ENCODE measurements at places on chromosomes 16 and 17. TPM values are rescaled to one million over a fixed set of nuclear protein-coding genes. Genes with fewer than 3 reads are reported as not detected.

The HOXB8 gene
- 1.9 TPM for total RNA-seq

The CANT1 gene
- 37.5 TPM for total RNA-seq

The USP43 gene
- total RNA-seq = not detected

The COG1 gene
- 36.0 TPM for total RNA-seq

The NOXO1 gene
- total RNA-seq = not detected

The PIK3R6 gene
- 1.3 TPM for total RNA-seq

The PRRT2 gene
- 30.6 TPM for total RNA-seq

The TPSG1 gene
- total RNA-seq = 0.81 TPM

The PLA2G10 gene
- total RNA-seq = not detected

The MVD gene
- 26.0 TPM for total RNA-seq

The CD300C gene
- 2.9 TPM for total RNA-seq

The UMOD gene
- not detected for total RNA-seq

The TLCD3B gene
- total RNA-seq = not detected

The MTHFSD gene
- total RNA-seq = 23.1 TPM

The BANP gene
- 25.5 TPM for total RNA-seq

The FGF11 gene
- 1.2 TPM for total RNA-seq

DNA sequence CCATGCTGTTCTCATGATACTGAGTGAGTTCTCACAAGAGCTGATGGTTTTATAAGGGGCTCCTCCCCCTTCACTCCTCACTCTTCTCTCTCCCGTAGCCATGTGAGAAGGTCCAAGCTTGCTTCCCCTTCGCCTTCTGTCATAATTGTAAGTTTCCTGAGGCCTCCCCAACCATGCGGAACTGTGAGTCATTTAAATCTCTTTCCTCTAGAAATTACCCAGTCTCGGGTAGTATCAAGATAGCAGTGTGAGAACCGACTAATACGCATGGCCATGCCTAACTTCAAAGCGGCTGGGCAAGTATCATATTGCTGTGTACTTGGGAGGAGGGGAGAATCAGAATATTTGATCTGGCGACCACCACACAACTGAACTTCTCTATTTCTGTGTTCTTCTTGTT lies 88.3 kb downstream of the PRKCB start:
- H3K27me3 ChIP-seq = no peaks in the 10 kb centered on the region
- no peaks in the 10 kb centered on the region for H3K36me3 ChIP-seq
- no peak overlapping the region for H3K27ac ChIP-seq
- H3K4me1 ChIP-seq = no peaks in the 10 kb centered on the region
- DNase-seq = no peak
- no peak overlapping the region for H3K4me3 ChIP-seq

GRCh38 chr17:13008461-13008860 lies 9.4 kb downstream of the ELAC2 start:
- DNase-seq = no peak
- peaks cover 8% of the 10 kb centered on the region for H3K36me3 ChIP-seq
- no peaks in the 10 kb centered on the region for H3K4me1 ChIP-seq
- H3K27me3 ChIP-seq = no peaks in the 10 kb centered on the region
- no peak overlapping the region for H3K4me3 ChIP-seq

GRCh38 chr16:57000271-57001025 lies 11.1 kb downstream of the NLRC5 start:
- no peak overlapping the region for H3K4me3 ChIP-seq
- peak; percentile 92 for DNase-seq
- H3K4me1 ChIP-seq = no peaks in the 10 kb centered on the region
- no peaks in the 10 kb centered on the region for H3K36me3 ChIP-seq

- H3K27me3 ChIP-seq = no peaks in the 10 kb centered on the region
- no peak overlapping the region for H3K4me3 ChIP-seq
- H3K4me1 ChIP-seq = no peaks in the 10 kb centered on the region
- H3K27ac ChIP-seq = no peak overlapping the region
- no peak for DNase-seq
- H3K36me3 ChIP-seq = no peaks in the 10 kb centered on the region
Observed at GRCh38 chr17:64412944-64413381, 22.3 kb upstream of the PECAM1 start.

DNA sequence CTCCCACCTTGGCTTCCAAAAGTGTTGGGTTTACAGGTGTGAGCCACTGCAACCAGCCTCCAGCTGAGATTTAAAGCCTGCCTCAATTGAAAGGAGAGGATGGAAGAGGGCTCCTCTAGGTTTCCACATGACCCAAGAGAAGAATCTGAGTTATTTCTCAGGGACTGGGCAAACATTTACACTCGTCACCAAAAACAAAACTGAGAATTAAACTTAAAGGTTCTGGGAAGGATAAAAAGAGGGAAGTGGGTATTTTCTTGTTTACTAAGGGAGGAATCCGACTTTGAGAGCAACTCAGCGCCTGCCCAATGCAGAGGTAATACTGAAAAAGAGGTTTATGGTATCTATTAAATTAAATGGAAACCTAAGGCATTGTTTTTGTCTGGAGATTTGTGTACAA lies 13.3 kb downstream of the HOXB1 start:
- DNase-seq = no peak
- H3K36me3 ChIP-seq = no peaks in the 10 kb centered on the region
- no peaks in the 10 kb centered on the region for H3K4me1 ChIP-seq
- H3K27me3 ChIP-seq = no peaks in the 10 kb centered on the region
- H3K4me3 ChIP-seq = no peak overlapping the region

GRCh38 chr16:81521141-81521626 lies 76.6 kb downstream of the CMIP start:
- H3K4me1 ChIP-seq = no peaks in the 10 kb centered on the region
- DNase-seq = no peak
- no peak overlapping the region for H3K4me3 ChIP-seq

- H3K27ac ChIP-seq = no peak overlapping the region
- no peak for DNase-seq
- no peaks in the 10 kb centered on the region for H3K4me1 ChIP-seq
- H3K27me3 ChIP-seq = no peaks in the 10 kb centered on the region
- H3K36me3 ChIP-seq = no peaks in the 10 kb centered on the region
Observed at GRCh38 chr17:64728041-64728695, 66.1 kb upstream of the SMURF2 start.

DNA sequence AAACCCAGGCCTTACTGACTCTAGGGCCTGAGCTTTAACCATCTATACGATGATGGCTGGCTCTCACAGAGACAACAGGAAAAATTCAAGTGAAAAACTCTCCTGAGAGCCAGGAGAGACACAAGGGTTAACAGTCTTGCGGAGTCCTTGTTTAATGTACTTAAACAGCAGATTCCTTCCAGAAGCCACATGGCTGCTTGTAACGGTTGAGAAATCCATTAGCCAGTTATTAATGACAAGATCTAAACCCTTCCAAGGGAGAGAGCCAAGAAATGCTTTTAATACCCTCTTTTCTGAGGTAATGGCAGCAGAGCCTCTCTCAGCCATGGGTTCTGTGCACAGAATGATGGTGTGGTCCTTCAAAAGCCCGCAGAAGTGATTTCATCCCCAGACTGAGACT lies 5.2 kb upstream of the ALDOA start:
- no peaks in the 10 kb centered on the region for H3K4me1 ChIP-seq
- no peaks in the 10 kb centered on the region for H3K27me3 ChIP-seq
- H3K4me3 ChIP-seq = no peak overlapping the region

GRCh38 chr17:40633871-40634270 lies 13.7 kb downstream of the SMARCE1 start:
- peaks cover 13% of the 10 kb centered on the region for H3K36me3 ChIP-seq
- H3K27me3 ChIP-seq = no peaks in the 10 kb centered on the region

DNA sequence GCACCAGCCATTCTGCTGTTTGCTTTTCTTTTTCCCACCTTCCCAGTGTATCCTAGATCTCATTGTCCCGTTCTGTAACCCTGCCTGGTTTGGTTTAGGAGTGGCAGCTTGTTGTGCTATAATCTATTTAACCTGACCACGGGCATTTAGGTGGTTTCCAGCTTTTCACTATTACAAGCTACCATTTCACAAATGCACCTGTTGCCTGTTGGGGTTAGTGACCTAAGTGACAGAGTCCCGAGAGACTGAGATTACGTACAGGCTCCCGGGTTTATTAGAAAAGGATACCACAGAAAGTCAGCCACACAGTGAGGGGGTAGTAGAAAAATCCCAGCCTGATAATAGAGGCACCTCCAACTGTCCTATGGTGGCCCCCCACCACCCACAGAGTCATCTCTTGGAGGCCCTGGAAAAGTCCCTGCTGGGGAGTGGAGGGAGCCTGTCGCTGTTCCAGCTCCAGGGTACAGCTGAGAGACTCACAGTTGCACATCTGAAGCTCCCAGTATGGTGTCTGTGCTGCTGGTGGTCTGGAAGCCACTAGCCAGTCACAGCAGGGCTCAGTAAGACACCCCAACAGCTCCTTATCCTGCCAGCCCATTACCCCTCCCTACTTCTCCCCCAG lies 21.2 kb downstream of the CLEC16A start:
- no peak for DNase-seq
- no peak overlapping the region for H3K27ac ChIP-seq
- no peak overlapping the region for H3K4me3 ChIP-seq
- no peaks in the 10 kb centered on the region for H3K36me3 ChIP-seq
- no peaks in the 10 kb centered on the region for H3K4me1 ChIP-seq
- no peaks in the 10 kb centered on the region for H3K27me3 ChIP-seq

DNA sequence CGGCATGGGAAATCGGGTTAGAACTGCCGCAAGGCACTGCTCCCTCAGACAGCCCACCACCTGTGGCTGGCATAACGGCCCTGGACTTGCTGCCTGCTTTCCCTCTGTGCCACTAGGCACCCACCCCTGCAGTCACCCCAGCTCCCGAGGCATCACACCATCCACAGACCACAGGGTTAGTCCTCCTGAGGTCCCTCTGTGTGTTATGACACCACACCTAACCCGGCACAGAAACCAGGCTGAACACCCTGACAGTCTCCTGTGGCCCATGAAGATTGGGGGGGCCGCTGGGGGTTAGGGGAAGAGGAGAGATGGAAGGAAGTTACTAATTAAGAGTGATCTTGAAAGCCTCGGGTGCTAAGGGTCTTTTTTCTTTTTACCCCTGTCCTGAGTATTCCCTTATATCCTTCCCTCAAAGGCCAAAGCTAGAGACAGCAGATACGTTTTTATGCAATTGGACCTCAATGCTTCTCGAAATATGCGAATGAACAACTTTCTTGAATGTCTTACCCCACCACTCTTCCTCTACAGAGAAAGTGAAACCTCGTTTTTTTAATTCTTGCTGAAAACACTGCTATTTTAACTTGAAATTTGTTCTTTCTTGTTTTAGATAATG lies 7.0 kb downstream of the CYTH1 start:
- no peaks in the 10 kb centered on the region for H3K27me3 ChIP-seq
- H3K27ac ChIP-seq = no peak overlapping the region
- no peak overlapping the region for H3K4me3 ChIP-seq
- no peaks in the 10 kb centered on the region for H3K4me1 ChIP-seq

- H3K27ac ChIP-seq = no peak overlapping the region
- no peak overlapping the region for H3K4me3 ChIP-seq
- H3K36me3 ChIP-seq = no peaks in the 10 kb centered on the region
Observed at GRCh38 chr17:381941-382643, 29.5 kb upstream of the RPH3AL start.

- no peaks in the 10 kb centered on the region for H3K27me3 ChIP-seq
- no peaks in the 10 kb centered on the region for H3K4me1 ChIP-seq
- H3K4me3 ChIP-seq = no peak overlapping the region
Observed at GRCh38 chr16:88055356-88055755, 104.1 kb downstream of the BANP start.

GRCh38 chr17:53420035-53420641 lies 402.6 kb upstream of the KIF2B start:
- H3K27me3 ChIP-seq = no peaks in the 10 kb centered on the region
- H3K36me3 ChIP-seq = no peaks in the 10 kb centered on the region
- DNase-seq = no peak
- no peaks in the 10 kb centered on the region for H3K4me1 ChIP-seq
- no peak overlapping the region for H3K4me3 ChIP-seq

GRCh38 chr17:35514564-35514963 lies 22.9 kb downstream of the SLFN12L start:
- no peaks in the 10 kb centered on the region for H3K36me3 ChIP-seq
- DNase-seq = no peak
- no peaks in the 10 kb centered on the region for H3K27me3 ChIP-seq

GRCh38 chr16:50670476-50670875 lies 10.6 kb downstream of the SNX20 start:
- no peak overlapping the region for H3K27ac ChIP-seq
- no peaks in the 10 kb centered on the region for H3K27me3 ChIP-seq
- H3K4me1 ChIP-seq = no peaks in the 10 kb centered on the region
- no peak overlapping the region for H3K4me3 ChIP-seq

DNA sequence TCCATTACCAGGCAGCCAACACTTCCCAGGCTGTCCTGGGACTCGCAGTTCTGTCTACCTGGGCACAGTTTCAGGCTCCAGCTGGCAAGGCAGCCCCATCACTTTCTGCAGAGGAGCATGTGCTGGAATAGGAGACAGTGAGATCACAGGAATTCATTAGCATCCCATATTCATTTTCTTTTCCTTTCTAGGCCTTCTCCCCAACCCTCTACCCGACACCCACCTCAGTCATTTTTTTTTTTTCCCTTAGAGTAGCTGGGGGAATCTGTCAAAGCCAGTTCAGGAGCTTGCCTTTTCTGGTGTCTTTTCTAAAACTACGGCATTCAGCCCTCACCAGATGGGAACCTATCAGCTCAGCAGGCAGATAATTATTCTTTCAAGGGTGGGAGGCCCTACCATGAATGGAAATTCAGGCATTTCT lies 42.4 kb upstream of the FBXO47 start:
- no peaks in the 10 kb centered on the region for H3K36me3 ChIP-seq
- no peak overlapping the region for H3K4me3 ChIP-seq
- DNase-seq = no peak
- H3K4me1 ChIP-seq = no peaks in the 10 kb centered on the region

DNA sequence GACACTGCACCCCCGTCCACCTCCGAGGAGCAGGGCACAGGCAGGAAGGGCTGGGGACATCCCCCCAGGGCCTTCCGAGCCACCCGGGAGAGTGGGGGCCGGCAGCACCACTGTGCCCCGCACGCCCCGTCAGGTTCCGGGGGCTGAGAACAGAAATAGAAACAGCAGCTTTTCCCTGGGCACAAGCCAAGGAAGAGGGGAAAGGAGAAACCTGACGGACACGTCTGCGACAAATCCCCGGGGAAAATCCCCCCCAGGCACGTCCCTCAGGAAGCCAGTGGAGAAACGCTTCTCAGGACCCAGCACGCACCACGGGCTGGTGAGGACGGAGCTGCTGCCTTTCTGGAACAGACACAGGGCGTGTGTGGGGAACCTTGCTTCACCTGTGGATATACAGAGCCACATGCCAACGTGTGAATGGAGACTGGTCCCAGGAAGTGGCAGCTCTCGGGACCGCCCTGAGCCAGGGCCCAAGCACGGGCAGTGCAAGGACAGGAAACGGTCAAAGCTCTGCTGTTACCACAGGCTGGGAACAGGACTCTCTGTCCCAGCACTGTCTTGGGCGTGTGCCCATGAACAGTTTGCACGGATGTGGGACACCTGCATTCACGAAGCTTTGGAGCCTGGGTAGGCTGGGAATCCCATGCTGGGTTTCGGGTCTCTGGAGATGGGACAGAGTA lies 1.2 kb upstream of the TMEM204 start:
- H3K4me3 ChIP-seq = no peak overlapping the region
- no peaks in the 10 kb centered on the region for H3K27me3 ChIP-seq
- no peak for DNase-seq

Data from aorta (tissue), 5 donors.